NCI-H1417 treated with DMSO at 0.1 percent for 48 hours (cell line): ENCODE measurements at places on chromosomes 7 and 10.
A peak's percentile ranks its signal among the peaks of the same experiment; 100 is the strongest.

DNA sequence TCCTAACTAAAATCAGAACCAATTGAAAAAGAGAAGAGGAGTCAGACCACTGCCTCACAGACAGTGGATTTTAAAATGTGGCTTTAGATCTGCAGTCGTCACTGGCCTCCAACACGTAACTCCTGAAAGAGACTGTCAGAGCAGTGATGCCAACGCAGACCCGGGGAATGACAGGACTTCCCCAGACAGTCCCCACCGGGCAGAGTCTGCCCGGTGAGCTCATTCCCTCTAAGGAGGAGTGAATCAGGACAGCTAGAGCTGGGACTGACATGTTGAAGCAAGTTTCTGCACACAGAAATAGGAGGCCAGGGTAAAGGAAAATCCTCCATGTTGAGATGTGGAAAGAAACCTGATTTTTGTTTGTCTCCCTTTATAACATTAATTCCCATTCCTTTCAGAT, 105.0 kb downstream of the TES start:
- DNase-seq, result no peak

DNA sequence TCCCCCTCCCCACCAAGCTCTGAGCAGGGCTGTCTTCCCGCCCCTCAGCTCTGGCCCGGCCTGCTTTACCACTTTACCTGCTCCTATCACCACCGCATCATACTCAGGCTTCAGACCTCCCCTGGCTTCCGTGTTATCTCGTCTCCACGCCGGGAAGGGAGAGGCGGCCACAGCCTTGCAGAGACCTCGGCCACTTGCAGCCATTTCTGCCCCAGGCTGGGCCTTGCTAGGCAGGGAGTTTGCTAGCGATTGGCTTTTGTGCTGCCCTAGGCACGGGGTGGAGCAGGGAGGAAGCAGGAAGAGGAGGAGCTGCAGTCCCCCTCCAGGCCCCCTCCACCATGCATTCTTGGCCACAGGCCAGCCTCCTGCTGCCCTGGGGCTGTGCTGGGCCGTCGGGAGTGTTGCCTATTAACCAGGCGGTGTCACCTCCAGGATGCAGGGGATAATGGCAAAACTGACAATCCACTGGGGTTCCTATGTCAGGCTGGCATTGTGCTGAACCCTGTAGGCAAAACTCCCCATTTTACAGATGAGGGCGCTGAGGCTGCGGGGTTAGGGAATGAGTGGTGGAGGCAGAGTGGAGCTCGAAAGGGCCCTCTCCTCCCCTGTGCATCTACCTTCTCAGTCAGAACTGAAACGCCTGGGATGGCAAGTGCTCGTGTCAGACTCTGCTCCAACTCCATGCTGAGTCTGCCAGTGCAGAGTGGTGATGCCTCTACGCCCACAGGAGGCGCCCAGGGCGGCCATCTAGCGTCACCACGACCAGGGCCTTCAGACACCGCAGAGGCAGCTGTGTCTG, at the start of gene PYROXD2:
Gene PYROXD2 (minus strand): TSS at position 251 of the 799 bp plus-strand sequence. CDS start 47 bp downstream, at position 204.
- DNase-seq, result peak; percentile 21

- no peak for DNase-seq
Observed at GRCh38 chr7:134567368-134567767, 18.5 kb downstream of the AKR1B15 start.

DNA sequence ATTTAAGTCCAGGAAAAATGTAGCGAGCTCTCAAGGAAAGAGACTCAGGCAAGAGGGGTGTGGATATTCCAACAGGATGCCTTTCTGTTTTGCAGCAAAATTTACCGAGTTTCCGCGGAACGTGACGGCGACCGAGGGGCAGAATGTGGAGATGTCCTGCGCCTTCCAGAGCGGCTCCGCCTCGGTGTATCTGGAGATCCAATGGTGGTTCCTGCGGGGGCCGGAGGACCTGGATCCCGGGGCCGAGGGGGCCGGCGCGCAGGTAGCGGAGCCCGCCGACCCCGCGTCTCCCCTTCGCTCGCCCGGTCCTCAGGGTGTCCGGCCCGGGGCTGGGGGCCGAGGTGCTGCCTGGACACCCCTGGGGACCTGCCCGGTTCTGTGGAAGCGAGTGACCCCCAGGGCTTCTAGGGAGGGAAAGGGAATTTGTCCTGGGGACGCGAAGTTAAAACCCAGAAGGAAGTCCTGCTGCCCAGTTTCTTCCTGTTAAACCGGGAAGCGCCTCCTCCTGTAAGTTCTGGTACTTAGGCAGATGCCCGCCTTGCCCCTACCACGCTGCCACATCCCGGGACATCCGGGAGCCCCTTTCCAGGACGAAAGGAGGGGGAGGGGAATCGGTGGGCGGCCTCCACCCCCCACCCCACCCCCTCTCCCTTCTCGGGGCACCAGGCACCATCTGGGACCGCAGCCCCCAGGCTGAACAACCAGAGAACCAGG, 2.5 kb downstream of the VSTM2A start:
- DNase-seq, result no peak

GRCh38 chr10:14953424-14954000, 384 bp downstream of the DCLRE1C start:
- DNase-seq, result no peak

DNA sequence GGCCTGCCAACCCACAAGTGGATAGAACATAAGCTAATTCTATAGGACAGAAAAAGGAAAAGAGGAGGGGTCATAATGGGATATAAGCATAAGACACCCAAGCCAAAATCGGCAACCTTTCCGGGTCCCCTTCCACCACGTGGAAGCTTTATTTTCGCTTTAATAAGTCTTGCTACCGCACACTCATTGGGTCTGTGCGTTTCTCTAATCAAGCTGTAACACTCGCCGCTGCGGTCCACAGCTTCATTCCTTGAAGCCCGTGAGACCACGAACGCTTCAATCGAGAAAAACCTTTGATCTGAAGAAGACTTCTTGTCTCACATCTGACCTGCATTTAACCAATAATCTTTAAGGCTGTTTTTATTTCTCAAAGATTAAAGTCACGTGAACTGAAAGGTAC, 35.8 kb upstream of the HECW1 start:
- no peak for DNase-seq
